ENCODE measurements at places on chromosomes 5 and 9.

GRCh38 chr5:116159006-116159405 is 74.2 kb downstream of the COMMD10 start:
- no peak for DNase-seq

DNA sequence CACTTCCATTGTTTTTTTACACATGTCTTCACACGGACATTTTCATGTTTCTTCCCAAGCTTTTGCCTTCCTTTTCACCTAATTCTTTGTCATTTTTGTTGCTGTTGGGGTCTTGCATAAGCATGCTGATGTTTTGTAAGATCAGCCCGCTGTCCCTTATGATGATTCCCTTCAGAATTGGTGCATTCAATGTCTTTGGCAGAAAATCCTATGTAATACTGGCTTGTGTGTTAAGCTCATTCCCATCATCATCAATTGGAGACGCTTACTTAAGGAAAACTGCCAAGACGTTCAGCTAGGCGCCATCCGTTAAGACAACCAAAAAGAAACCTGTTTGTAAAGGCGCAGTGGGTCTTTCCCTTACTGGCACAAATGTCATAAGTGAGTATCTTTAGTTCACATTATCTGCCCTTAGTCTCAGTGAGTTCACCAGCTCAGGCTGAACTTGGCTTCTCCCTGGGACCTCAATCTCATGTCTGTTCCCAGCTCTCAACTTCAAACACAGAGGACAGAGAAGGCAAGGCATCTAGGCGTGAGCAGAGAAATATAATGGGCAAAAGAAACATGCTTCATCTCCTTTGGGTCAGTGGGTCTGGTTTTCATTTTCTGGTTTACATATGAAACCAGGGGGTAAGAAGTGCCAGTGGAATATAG is 97.9 kb downstream of the EFNA5 start:
- no peak for DNase-seq

DNA sequence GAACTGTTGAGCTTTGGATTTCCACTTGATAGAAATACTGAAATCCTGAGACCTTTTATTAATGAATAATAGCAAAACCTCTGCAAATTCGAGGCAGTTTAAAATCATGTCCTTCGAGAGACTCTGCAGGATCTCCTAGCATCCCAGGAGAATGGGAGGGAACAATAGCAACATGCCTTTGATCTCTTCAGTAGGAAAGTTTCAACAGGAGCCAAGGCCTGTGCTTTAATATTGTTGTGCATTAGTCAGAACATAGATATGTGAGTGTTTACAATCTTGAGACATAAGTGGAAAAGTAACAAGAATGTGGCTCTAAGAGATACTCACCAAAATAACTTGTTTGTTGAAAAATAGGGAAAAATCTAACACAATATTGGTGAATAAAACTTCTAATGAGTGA is 83.3 kb upstream of the LHFPL2 start:
- DNase-seq = no peak

GRCh38 chr9:131697097-131697496 is 42.8 kb downstream of the RAPGEF1 start:
- DNase-seq = no peak

DNA sequence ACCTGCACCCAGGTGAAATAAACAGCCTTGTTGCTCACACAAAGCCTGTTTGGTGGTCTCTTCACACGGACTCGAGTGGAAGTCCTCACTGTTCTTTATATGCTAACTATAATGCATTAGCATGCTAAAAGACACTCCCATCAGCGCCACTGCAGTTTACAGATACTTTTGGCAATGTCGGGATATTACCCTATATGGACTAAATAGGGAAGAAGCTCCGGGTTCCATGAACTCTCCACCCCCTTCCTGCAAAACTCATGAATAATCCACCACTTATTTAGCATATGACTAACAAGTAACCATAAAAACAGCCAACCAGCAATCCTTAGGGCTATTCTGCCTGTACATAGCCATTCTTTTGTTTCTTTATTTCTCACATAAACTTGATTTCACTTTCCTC is 426.2 kb upstream of the PTPRD start:
- no peak for DNase-seq

- no peak for DNase-seq
These were observed 14.0 kb downstream of the FGFR4 start for GRCh38 chr5:177100714-177101121.

DNA sequence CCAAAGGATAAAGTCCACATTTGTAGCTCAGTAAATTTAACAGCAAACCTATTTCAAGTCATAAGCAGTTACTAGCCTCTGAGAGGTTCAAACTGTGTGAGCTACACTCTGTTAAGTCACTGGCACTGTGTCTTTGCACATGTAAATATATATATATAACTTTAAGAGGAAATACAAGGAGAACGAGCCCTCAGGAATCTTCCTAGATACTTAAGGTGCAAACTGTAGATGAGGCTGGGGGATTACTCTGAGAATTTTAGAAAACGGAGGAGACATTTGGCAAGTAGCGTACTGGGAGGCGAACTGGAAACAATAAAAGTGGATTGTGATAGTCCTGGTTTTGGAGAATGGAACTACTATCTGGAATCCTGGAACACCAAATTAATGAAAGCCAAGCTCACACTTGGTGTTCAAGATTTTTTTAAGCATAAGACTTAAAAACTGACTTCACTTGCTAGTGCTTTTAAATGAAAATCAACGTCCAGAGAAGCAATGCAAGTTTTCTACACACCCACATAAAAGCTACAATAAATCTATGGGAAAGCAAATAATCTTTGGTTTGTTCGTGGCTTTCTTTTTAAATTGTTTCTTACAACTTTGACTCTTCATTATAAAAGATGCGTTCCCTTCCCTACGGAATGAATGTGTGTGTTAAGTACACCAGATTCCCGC is 1057.0 kb upstream of the DMAC1 start:
- DNase-seq = no peak

DNA sequence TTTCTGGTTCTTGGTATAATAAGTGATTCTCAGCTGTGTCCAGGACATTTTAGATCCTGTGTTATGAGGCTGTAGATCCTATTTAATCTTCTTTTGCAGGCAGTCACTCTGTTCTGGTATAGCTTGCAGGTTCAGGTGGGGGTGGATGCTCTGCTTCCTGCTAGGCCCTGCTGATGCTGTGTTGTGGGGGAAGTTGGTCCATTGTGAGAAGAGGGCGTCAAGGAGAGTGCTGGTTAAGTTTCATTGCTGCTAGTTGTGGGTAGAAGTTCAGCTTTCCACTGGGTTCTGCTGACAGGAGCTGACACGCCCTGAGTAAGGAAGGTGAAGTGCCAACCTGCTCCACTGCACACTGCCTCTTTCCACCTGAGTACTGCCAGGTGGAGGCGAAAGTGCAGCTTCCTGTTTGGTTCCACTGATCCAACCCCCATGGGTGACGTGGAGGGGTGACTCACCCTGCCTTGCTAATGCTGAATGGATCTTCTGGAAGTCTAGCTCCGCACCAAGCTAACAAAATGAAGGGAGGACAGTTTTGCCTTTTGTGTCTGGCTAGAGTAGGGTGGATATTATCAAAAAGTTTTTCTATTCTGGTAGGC is 16.3 kb downstream of the NMRK1 start:
- DNase-seq = no peak

DNA sequence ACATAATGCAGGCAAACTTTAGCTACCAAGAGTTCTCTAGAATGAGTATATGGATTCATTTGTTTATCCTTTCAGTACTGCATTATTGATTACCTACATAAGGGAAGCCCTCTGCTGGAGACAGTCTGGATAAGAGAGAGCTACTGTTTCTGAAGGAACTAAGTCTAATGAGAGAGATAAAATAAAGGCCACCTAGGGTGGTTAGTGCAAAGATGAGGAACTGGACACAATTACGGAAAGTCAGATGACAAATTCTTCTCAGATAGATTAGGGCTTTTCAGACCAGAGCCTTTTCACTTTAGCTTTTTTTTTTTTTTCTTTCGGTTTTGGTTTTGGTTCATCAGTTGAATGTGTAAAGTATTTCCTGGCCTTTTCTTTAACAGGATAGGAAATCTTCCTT is 31.3 kb downstream of the ISOC1 start:
- no peak for DNase-seq

GRCh38 chr9:84375954-84376353 is 35.4 kb upstream of the SLC28A3 start:
- no peak for DNase-seq

DNA sequence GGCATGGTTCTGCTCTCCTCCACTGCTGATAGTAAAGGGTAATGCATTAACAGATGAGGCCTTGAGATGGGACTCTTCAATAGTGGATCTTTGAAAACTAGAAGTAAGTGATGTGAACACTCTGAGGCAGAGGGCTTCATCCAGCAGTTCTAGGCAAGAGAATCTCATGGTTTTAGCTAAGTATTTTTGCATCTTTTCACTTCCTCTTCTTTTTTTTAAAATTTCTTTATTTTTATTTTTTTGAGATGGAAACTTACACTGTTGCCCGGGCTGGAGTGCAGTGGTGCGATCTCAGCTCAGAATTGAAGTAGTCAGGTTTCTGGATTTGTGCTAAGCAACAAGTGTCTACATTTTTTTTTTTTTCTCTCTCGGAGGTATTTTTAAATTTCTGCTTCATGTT is 101.9 kb downstream of the MTRR start:
- DNase-seq = no peak

DNA sequence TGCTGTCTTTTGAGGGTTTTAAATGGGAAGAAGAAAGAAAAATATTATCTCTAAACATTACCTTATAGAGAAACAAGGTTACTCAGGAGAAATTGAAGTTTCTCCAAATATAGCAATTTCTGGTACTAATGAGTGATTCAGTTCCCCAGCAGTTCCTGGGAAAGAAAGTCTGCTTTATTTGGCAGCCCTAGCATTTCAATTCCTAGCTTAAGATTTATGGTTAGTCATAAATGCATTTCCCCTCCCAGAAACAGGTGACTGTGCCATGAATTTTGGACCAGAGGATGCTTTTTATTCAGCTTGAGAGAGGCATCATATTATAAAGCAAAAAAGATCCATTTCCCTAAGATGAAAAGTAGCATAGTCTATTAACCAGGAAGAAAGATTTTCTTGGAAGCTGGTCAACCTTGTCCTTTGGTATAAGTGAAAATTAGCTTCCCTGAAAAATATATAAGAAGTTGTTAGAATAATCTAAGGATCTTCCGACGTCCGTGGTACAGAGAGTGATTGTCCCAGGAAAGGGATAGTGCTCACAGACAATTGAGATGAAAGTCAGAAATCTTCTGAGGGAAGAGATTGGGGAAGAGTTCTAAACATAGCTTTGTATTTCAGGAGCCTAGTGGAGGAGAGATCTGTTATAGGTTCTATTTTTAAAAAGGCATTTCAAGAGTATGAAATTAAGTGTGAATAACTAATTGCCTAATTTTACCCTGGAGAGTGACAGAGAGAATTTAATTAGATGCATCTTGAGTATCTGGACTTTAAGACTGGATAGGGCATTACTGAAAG is 164.9 kb downstream of the ESM1 start:
- DNase-seq = no peak

- DNase-seq = no peak
These were observed 36.6 kb downstream of the PPARGC1B start for GRCh38 chr5:149766460-149767280.

DNA sequence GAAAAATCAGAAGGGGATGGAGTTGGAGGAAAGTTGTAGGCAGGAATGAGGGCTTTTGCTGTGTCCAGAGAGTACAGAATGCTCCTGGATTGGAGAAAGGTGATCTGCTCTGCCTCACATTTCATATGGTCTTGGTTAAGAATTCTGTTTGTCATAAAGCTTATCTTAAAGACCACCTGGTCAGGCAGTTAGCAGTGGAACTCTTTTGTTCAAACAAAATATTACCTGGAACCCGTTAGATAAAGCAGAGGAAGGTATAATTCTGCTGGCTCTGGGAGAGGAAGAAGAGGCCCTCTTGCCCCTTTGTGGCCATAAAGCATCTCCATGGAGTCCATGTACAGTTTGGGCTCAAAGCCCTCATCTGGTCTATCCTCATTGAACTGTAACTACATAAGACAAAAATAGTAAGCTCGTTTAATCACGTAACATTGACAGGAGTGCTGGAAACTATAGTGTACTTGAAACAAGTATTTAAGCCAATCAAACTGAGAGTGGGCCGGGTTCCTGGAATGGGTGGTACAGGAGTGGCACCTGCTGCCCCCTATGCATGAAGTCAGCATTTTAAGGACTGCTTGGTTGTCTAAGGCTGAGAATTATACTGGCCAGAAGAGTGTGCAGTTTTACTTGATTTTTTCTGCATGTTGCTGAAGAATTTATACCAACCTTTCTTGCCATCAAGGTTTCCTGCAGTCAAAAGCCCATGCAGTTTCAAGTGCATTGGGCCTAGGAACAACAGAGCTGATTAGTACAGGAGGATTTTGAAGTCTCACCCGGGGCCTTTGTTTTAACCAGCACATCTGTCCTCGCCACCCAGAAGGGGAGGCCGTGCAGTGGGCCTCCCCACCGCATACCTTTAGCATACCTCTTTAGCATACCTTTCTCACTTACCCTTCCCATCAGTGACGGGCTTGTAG is 39.9 kb downstream of the STXBP1 start:
- DNase-seq = no peak

Data from ascending aorta (tissue), 2 donors.